ENCODE measurements at places on chromosomes 7 and 10.

- DNase-seq: no peak
Measured at GRCh38 chr10:130808243-130808642, 503.3 kb downstream of the TCERG1L start.

- DNase-seq: no peak
Measured at GRCh38 chr10:52645187-52645758, 127.3 kb downstream of the MBL2 start.

DNA sequence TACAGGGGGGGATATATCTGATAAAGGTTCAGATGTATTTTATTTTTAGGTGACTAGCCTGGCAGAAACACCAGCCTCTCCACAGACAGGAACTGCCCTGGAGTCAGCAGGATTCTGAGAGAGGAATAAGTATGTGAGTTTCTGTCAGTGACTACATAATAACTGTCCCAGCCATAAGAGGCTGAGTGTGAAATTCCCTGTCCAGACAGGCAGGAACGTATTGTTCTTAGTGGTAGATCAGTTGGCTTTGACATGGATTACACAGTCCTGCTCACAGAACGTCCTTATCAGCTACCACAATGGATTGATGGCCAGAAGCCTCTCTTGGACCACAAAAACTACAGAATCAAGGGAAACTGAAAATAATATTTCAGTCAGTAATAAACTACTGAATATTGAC is 709.8 kb downstream of the PCDH15 start:
- no peak for DNase-seq

GRCh38 chr10:109968953-109969759 is 38.6 kb upstream of the ADD3 start:
- no peak for DNase-seq

- no peak for DNase-seq
Measured at GRCh38 chr7:95095966-95096540, 188.7 kb downstream of the PPP1R9A start.

- DNase-seq: no peak
Measured at GRCh38 chr7:132162556-132163144, 413.6 kb downstream of the PLXNA4 start.

DNA sequence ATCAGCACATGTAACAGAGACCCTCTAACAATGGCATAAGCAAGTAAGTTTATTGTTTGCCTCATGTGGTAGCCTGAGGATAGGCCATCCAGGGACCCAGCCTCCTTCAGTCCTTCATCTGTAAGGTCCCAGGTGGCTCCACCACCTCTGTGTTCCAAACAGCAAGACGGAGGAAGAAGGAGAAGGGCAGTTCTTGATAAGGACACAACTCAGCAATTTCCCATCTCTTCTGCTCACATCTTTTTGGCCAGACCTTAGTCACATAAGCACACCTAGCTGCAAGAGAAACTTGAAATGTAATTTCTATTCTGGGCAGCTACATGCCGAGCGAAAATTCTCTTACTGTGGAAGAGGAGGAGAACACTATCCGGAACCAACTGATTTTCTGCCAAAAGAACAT is 33.9 kb downstream of the DCLRE1A start:
- no peak for DNase-seq

GRCh38 chr7:134730411-134730829 is 49.0 kb upstream of the CALD1 start:
- DNase-seq: no peak

GRCh38 chr10:86310291-86310690 is 56.3 kb downstream of the GRID1 start:
- no peak for DNase-seq

DNA sequence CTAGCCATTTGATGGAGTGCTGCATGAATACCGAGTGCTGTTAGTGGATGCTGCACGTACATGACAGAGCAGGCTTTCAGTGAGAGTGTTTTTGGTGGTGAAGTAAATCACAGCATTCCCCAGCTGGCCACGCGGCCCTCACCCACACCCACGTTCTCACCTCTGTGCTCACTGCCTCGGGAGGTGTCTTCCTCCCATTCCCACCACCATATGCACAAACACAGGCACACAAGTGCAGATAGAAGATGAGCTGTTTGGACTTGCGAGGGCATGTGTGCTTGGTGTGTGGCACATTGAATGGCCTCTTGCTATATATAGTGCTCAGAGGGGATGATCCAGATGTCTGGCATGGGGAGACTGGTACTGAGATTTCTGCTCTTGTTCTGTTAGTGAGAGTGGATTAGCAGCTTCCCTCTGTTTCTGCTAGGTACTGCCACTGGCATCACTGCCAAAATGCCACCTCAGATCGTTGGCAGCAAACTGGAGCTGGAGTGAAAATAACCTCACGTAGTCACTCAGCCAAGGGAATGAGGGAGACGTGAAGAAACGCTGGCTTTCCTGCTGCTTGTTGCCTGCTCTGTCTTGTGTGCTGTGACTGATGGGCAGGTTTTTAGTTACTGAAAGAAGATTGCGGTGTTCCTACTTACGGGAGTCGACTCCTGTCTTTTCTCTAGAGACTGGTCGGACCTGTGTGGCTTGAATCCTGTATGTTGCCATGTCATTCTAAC is 19.1 kb downstream of the DNAJB6 start:
- no peak for DNase-seq

- no peak for DNase-seq
Measured at GRCh38 chr7:152759949-152760853, 649 bp downstream of the ACTR3B start.

DNA sequence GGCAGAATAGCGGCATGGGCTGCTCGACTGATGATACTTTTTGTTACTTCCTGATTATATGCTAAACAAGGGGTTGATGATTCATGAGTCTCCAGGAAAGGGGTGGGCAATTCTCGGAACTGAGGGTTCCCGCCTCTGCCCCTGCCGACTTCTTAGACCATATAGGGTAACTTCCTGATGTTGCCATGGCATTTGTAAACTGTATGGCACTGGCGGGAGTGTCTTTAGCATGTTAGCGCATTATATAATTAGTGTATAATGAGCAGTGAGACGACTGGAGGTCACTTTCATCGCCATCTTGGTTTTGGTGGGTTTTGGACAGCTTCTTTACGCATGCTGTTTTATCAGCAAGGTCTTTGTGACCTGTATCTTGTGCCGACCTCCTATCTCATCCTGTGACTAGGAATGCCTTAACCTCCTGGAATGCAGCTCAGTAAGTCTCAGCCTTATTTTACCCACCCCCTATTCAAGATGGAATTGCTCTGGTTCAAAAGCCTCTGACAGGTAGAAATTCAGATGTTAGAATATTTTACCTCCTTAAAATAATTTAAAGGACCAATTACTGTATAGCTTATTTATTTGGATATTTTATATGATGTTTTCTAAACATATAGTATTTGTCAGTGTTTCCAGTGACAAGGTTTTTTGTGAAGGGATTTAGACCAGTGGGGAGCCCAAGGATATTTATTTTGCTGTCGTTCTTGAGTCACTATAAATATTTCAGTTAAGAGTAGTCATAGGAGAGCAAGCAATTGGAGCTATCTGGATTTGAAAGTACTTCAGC is 90.1 kb upstream of the PIK3CG start:
- peak; percentile 65 for DNase-seq

GRCh38 chr7:157439761-157440160 is 103.0 kb downstream of the DNAJB6 start:
- DNase-seq: no peak

DNA sequence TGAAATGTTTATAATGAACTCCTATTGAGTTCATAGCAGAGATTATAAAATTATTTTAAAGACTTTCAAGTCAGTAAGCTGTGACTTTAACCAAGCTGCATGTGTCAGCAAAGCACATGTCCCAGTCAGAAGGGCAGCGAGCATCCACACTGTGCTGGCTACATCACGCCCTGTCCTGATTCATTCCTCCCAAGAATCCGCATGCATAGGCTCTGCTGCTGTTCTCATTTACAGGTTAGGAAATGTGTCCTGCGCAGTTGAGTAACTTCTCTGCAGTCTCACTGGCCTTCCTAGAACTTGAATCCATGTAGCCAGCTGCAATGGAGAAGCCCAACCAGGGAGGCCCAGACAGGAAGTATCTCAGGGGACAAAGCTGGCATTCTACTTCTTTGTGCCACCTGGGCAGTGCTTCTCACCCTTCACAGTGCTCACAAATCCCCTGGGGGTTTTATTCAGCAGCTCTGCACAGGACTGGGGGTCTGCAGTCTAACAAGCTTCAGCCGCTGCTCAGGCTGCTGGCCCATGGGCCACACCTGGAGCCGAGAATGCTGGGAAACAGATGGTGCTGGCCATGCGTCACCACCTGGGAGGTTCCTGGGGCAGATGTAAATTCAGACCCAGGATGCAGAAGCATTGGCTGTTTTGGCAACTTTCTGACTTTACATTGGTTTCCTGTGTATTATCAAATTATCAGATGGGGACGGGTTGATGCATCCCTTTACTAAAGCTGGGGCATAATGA is 192.8 kb upstream of the GDF10 start:
- no peak for DNase-seq

- no peak for DNase-seq
Measured at GRCh38 chr10:44769450-44769849, 141.7 kb upstream of the TMEM72 start.

DNA sequence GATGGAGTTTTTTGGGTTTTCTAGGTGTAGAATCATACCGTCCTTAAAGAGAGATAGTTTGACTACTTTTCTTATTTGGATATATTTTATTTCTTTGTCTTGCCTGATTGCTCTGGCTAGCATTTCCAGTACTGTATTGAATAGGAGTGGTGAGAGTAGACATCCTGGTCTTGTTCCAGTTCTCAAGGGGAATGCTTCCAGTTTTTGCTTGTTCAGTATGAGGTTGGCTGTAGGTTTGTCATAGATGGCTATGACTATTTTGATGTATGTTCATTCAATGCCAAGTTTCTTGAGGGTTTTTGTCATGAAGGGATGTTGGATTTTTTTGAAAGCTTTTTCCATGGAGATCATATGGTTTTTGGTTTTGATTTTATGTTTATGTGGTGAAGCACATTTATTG is 676.9 kb downstream of the SUGCT start:
- no peak for DNase-seq

DNA sequence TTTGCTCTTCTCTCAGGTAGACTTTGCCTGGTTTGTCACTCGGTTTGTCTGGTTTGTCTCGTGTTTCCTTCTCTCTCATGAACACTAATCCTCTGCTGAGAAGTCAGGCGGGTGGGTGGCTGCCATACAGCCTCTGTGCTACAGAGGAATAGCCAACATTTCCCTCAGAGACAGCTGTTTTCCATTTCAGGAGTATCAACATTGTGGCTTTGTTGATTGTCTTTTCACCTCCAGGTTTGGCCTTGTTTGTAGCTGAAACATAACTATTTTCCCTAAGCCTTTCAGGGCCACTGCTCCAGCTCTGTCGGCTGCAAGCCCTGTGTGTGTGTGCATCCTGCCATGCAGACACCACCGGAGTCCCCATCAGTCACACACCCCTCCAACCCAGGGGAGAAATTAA is 122.8 kb downstream of the BAMBI start:
- no peak for DNase-seq

- DNase-seq: no peak
Measured at GRCh38 chr7:51016546-51016945, 233.8 kb upstream of the GRB10 start.

DNA sequence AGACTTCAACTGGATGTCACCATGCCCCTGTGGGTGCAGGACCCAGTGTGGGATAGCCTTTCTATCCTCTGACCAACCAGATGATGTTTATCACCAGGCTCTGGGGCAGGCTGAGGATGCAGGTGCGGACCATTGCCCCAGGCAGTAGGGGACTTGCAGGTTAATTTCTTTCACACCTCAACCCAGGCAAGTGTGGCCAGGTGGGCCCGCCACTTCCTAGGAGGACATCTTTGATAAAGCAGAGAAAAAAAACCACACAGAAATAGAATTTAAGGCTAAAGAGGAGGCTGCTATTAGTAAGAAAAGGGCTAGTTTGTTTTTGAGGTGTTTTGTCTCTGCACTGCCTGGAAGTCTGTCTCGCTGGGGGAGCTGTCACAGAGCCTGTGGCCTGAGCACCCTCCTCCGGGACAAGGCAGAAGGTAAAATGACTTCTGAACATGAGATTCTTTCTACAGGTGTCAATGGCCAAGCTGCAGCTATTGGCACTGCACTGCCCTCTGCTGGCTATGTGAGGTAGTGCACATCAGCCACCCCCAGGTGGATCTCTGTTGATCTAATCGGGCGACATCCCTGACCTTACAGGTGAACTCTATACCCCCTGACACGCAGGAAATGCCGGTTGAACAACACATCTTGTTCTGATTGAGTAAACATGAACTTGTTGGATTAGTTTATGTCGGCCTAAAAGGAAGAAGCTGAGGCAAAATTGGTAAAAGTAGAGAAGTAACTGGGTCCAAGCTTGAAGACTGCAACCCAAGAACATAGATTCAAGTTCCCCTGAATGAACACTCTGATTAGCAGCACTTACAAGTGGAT is 21.0 kb downstream of the UPP1 start:
- DNase-seq: peak; percentile 11

GRCh38 chr10:101492205-101492604 is 95.9 kb downstream of the POLL start:
- DNase-seq: no peak

DNA sequence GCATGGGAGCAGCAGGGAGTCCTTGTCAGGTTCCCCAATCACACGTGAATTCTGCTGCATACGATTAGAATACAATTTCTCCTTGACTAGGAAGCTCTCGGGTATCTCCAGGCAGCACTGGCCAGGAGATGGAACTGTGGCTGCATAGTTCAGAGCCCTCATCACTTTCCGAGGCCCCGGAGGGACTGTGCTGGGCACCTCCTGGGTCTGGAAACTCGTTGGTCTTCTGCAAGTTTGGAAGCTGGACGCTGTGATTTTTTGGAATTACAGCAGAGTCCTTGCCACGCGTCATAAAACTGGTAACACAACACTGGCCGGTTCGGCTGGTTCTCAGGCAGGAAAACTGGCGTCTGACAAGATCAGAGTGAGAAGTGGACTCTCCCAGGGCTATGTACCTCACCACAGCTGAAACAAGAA is 216.1 kb downstream of the CCDC3 start:
- no peak for DNase-seq

GRCh38 chr7:33901199-33901598 is 4.1 kb upstream of the BMPER start:
- DNase-seq: no peak

- no peak for DNase-seq
Measured at GRCh38 chr10:4649886-4650508, 176.0 kb upstream of the AKR1E2 start.

- no peak for DNase-seq
Measured at GRCh38 chr10:16381083-16381482, 55.7 kb upstream of the PTER start.

- DNase-seq: no peak
Measured at GRCh38 chr10:122148876-122149560, 122.1 kb upstream of the BTBD16 start.

DNA sequence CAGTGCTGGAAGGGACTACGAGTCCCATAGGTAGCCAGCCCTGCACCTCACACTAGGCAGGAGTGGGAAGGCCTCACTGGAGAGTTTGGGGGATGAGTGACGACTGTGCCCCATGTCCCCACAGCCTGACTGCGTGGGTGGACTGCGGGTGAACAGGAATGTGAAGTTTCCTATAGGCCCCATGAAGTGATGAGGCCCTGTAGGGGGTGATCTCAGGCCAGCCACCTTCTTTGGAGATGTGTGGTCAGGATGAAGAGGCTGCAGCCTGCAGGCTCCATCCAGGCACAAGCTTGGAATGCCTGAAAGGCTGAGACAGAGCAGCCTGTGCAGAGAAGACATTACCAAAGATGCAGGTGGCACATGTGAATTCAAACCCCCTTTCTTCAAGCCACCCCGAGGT is 94.9 kb downstream of the CPXM2 start:
- no peak for DNase-seq
